ENCODE measurements at places on chromosomes 11 and 22.

GRCh38 chr11:13874597-13874996 is 87.9 kb upstream of the SPON1 start:
- no peak for DNase-seq

GRCh38 chr11:48034926-48035871 is 54.8 kb downstream of the PTPRJ start:
- no peak for DNase-seq

- DNase-seq, result no peak
Measured at GRCh38 chr11:63829823-63830489, 9.0 kb upstream of the MARK2 start.

- no peak for DNase-seq
Measured at GRCh38 chr11:114796954-114797721, 118.8 kb downstream of the NXPE2 start.

- DNase-seq, result no peak
Measured at GRCh38 chr22:31036671-31037550, 44.2 kb upstream of the SMTN start.

DNA sequence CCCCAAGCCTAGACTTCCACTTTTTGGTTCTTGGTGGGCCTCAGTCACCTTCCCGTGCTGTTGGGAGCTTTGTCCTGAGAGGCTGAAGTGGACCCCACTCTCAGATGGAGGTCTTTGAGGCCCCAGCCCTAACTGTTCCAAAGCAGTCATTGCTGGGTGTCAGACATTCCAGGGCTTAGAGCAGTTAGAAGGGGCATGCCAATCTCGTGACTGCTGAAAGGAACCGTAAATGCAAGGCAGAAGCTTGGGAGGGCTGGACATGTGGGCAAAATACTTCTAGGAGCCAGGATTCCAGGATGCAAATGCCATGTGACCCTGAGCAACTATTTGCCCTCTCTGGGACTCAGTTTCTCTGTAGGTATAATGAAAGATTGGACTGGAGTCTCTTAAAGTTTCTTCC is 118.8 kb upstream of the CRYBB3 start:
- no peak for DNase-seq

- peak; percentile 56 for DNase-seq
Measured at GRCh38 chr11:73308003-73308960, at the start of gene ARHGEF17. Gene ARHGEF17, plus strand, starts transcription at chr11:73308276. Its CDS starts 363 bp downstream, at chr11:73308639.

DNA sequence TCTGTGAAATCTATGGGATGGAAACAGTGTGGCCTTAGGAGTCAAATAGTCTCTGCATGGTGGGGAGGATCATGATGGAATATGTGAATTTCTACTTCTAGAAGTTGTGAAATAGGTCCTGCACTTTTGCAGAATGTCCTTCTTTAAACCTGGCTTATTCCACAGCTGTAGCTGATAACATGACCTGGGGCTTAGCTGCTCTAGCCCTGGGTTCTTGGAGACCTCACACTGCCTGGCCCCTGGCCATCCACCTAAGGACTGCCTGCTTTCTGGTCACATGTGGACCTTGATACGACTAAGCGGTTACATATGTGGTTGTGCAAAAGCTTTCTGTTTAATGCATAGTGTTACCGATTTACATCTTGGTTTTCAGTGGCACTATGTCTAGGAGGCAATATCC is 88.2 kb downstream of the SWAP70 start:
- no peak for DNase-seq

DNA sequence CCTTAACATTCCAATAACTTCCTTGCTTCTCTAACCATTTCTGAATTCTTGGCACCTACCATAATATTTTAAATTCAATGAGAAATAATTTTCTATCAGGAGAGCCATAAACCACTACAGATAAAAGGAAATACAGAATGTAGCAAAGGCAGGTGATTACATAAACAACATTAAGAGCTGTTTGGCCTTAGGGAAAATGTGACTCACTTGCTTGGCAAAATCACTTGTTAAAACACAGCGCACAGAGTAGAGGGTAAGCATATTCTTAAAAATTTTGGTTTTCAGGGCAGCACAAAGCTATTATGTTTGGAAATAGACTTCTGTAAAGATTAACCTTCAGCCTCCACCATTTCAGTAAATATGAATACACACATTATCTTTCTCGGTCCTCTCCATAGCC is 26.4 kb downstream of the IZUMO1R start:
- no peak for DNase-seq

GRCh38 chr11:72683782-72684200 is 9.6 kb upstream of the PDE2A start:
- DNase-seq, result no peak

GRCh38 chr11:124150684-124151083 is 32.5 kb upstream of the OR10D3 start:
- no peak for DNase-seq

GRCh38 chr22:21938906-21939305 is 13.7 kb downstream of the PPM1F start:
- no peak for DNase-seq

DNA sequence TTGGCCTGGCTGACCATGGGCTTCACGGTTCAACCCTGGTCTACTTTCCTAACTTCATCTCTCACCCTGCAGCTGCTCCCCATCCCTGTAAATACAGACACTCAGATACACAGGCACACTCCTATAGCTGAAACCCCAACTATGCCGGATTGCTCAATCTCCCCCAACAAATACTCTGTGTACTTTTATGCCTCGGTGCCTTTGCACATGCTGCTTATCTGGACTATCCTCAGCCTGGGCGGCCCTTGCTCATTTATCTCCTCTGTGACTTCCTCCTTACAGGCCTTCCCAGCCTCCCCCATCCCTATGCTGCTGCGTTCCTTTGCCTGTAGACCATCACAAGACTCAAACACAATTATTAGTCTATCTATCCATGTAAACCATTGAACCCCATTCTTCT is 76.6 kb downstream of the PKNOX2 start:
- no peak for DNase-seq

GRCh38 chr11:72703267-72704008 is 29.2 kb upstream of the PDE2A start:
- DNase-seq, result no peak

DNA sequence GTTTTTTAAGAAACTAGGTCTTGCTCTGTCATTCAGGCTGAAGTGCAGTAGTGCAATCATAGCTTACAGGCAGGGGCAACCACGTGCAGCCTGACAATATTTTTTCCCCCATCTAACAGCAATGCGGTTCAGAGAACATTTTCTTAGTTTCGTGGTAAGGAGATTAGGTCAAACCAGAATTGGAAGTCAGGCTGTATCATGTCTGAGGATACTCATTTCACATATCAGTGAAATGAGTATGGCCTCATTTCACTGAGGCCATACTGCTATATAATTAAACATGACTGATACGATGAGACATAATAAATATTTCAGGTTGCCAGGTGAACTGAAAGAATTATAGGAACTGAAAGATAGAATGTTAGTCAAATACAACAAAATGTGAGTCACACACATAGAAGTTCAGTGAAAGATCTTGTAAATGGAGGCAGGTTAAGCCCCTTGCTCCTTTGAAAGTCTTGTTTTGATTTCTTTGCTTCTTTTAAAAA is 32.5 kb upstream of the IZUMO1R start:
- no peak for DNase-seq

DNA sequence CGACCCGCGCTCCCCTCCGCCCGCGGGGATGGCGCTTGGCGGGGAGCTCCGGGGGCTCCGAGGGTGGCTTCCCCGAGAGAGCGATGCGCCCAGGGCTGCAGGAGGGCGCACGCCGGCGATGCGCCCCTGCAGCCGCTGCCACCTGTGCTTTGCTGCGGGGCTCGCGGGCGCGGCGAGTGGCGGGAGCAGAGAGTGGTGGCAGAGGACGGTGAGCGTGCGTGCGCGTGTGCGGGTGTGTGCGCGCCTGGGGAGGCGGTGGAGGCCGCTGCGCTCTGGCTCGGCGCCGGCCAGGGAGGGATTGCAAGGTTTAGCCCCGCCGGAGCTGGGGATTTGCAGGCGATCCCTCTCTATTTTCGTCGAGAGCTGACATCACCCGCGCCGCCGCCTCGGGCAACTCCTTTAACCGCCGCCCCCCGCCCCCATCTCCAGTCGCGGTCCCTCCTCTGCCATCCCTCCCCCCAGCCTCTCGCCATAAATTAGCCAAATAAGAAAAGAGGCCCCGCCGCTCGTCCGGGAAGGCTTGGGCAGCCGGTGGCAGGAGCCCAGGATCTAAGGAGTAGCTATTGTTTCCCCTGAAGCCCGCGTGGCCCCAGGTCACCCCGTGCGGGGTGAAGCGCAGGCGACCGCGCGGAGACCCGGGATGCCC is at the start of gene SLC1A2:
TSS of gene SLC1A2 (minus strand) at position 375 of the 646 bp plus-strand sequence. CDS start 592 bp downstream, outside the sequence.
- DNase-seq, result no peak

- peak; percentile 35 for DNase-seq
Measured at GRCh38 chr11:128632141-128632791, 44.9 kb upstream of the ETS1 start.

- no peak for DNase-seq
Measured at GRCh38 chr22:46019351-46019750, 42.4 kb upstream of the WNT7B start.

GRCh38 chr22:38554281-38554680 is 15.7 kb downstream of the DMC1 start:
- DNase-seq, result no peak

- DNase-seq, result no peak
Measured at GRCh38 chr22:35454416-35455054, 54.6 kb downstream of the MCM5 start.

GRCh38 chr11:30545507-30545906 is 40.6 kb downstream of the MPPED2 start:
- DNase-seq, result no peak

DNA sequence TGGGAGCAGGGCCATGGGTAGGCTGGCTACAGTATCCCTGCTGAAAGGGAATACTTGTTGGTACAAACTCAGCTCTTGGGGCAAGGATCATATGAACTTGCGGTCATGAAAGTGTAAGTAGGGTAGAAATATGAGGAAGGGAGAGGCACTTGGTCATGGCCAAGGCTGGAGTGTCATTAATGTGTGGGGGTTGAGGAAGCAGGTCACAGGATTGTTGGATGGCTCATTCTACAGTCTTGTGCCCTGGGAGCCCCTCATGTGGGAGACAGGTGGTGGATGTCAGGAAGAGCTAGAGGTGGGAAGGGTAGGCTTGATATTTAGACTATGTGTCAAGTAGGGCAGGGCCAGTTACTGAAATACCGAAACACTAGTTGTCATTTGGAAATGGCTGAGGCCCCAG is 95.5 kb downstream of the RRM1 start:
- DNase-seq, result no peak

DNA sequence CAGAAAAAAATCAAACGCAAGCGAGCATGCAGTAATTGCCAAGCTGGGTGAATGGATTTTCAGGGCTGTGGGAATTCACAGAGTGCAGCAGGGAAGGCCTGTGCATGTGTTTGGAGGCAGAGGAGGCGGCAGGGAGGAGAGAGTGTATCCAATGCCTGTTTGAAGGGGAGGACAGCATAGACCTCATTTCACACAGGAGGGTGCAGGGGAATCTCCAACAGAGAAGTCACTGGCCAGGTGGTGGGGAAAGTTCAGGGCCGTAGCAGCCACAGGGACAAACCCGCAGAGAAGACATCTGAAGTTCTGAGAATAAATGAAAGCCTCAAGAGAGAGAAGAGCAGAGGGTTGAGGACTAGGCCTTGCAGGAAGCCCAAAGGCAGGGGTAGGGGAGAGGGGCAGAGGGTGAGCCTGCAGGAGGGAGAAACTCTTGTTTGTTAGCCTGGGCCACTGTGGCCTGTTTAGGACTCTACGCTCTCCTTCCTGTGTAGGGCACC is 19.2 kb upstream of the KDM2A start:
- DNase-seq, result no peak
